ENCODE measurements at places on chromosomes 16 and 17.

GRCh38 chr17:56976941-56977608 is 856 bp upstream of the SCPEP1 start:
- DNase-seq = no peak

DNA sequence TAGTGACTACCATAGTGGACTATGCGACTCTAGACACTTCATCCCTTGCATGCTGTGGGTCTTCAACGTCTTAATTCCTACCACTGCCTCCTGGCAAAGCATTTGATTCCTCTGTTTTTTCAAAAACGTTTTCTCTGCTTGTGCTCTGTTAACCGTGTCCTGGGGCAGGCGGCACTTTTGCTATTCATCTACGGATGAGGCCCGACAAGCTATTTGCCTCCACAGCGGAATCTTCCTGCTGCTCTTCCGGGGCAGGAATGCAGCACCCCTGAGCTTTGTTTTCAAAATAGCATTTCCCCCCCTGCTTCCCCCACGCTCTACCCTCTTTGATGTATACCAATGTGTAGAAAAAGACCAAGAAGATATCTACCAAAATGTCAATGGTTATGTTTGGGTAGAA is 39.8 kb upstream of the METTL16 start:
- no peak for DNase-seq

DNA sequence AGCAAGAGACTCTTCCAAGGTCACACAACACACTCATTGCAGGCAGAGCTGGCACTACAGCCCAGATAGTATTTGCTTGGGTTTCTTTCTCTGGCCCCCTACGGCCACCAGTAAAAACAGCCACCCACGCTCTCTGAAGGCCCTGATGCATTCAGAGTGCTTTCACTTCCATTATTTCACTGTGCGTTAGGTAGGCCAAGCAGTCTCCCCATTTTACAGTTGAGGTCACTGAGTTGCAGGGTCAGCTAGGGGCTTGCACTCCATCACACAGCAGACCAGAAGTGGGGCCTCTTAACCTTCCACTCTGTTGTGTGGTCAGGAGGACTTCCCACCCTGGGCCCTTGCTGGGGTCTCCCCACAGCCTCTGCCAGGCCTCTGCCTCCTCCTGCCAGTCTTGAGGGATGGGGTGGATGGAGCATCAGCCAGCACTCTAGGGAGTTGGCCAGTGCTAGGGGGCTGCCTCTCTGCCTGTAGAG is 2.5 kb downstream of the TBX21 start:
- no peak for DNase-seq

DNA sequence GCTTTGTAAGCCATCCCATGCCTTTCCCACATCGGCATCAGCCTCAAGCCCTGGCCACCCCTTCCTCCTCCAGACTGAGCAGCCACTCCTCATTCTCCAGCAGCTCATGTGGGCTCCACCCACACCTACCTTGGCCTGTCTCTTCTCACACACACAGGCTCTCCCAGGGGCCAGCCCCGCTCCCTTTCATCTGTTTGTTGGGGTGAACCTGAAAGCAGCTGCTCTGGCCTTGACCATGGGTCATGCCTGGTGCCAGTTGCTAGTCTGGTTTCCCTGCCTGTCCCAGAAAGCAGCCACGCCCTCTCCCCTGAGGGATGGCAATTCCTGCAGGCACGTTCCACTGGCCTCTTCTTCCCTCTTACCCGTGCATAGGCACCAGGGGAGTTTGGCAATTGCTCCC is 11.4 kb upstream of the TMEM238L start:
- no peak for DNase-seq

GRCh38 chr17:14355556-14355955 is 54.7 kb downstream of the HS3ST3B1 start:
- DNase-seq = no peak
